ENCODE measurements at places on chromosomes 6 and 20. TPM values are rescaled to one million over a fixed set of nuclear protein-coding genes. Genes with fewer than 3 reads are reported as not detected.

The PGC gene
- not detected for total RNA-seq

The HLA-DQB2 gene
- total RNA-seq = not detected

The ISM1 gene
- total RNA-seq = not detected

The TSBP1 gene
- total RNA-seq = not detected

The FAM217A gene
- total RNA-seq = not detected

The RBM38 gene
- total RNA-seq = 27.5 TPM

The MYBL2 gene
- 107 TPM for total RNA-seq

The C2 gene
- total RNA-seq = not detected

The TCF21 gene
- total RNA-seq = not detected

The PDE7B gene
- 21.3 TPM for total RNA-seq

The CTSZ gene
- total RNA-seq = 304 TPM

The SYCP2 gene
- 0.35 TPM for total RNA-seq

The PGBD1 gene
- 9.6 TPM for total RNA-seq

The RBPJL gene
- not detected for total RNA-seq

The CLPSL1 gene
- total RNA-seq = not detected

The CCN2 gene
- total RNA-seq = 2,886 TPM

The COL21A1 gene
- total RNA-seq = 1.4 TPM

The NPEPL1 gene
- total RNA-seq = 40.8 TPM

The KIF25 gene
- total RNA-seq = not detected
